Omental fat pad (tissue), 4 donors: ENCODE measurements at places on chromosomes 6 and 20. TPM values are rescaled to one million over a fixed set of nuclear protein-coding genes. Genes with fewer than 3 reads are reported as not detected.

BACH2 gene
- total RNA-seq = 4.9 TPM

FAM162B gene
- total RNA-seq = 8.2 TPM

SYNCRIP gene
- total RNA-seq = 64.6 TPM

MTFR2 gene
- 0.63 TPM for total RNA-seq

C6orf58 gene
- total RNA-seq = not detected

GFOD1 gene
- 78.2 TPM for total RNA-seq

CRISP3 gene
- total RNA-seq = not detected

TDRD6 gene
- total RNA-seq = 0.74 TPM

PRR18 gene
- 0.37 TPM for total RNA-seq

PPP1R16B gene
- total RNA-seq = 48.4 TPM

AIF1 gene
- total RNA-seq = 57.3 TPM

ZBTB46 gene
- total RNA-seq = 65.3 TPM

EZR gene
- 60.9 TPM for total RNA-seq

RAD21L1 gene
- total RNA-seq = not detected

MUC21 gene
- total RNA-seq = not detected

HLA-DQA1 gene
- total RNA-seq = 1.8 TPM

TRAM2 gene
- total RNA-seq = 28.3 TPM

OR12D3 gene
- not detected for total RNA-seq

SLCO4A1 gene
- 67.4 TPM for total RNA-seq

OOEP gene
- not detected for total RNA-seq

- no peak for DNase-seq
Measured at GRCh38 chr20:50295345-50295744, 104.7 kb downstream of the CEBPB start.

DNA sequence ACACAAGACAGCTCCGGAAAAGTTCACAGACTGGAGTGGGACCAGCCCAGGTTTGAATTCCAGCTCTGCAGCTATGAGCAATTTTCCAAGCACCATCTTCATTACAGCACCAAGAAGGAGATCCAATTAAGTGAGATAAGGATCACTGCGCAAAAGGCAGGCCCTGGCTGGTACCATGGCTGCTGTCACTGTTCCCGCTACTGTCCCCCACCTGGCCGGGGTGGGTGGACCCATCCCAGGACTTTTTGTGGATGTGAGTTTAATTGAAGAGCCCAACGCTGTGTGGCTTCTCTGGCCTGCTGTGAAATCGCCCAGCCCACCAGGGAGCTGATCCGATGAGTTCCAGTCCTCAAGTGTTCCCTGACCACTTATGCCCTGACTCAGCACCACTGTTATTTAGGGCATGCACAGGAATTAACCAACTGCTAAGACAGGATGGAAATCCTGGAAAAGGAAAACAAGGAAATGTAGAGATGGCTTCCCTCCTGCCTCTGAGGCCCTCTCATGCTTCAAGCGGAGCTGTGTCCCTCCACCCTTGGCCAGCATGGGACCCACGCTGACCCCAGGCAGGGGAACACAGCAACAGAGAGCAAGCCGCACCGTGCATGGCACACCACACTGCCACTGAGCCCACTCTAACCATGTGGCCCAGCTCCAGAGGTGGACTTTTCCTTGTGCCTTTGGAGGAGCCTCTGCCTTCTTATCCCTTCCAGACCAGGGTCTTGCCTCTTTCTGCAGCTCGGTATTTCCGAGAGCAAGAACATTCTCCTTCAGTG is 150.0 kb upstream of the CST7 start:
- no peak for DNase-seq

GRCh38 chr6:40346246-40346645 is 240.9 kb downstream of the LRFN2 start:
- DNase-seq = no peak

- DNase-seq = no peak
Measured at GRCh38 chr6:101936516-101936915, 543.0 kb downstream of the GRIK2 start.

DNA sequence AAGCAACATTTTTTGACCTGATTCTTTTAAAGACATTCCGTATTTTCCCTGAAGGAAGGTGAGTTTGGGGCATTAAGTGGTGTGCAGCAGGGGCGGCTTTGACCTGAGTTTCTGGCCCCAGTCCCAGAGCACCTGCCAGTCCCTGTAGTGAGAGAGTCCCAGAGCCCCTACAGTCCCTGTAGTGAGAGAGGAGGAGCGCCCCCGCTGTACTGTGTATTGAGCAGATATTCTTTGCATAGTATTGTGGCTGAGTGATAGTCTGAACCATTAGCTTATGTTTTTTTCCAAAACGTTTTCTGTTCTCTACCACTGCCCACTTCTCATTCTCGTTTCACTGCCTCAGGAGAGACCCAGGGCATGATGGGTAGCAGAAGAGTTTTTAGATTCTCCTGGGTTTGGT is 17.2 kb upstream of the SH3BGRL2 start:
- DNase-seq = no peak

DNA sequence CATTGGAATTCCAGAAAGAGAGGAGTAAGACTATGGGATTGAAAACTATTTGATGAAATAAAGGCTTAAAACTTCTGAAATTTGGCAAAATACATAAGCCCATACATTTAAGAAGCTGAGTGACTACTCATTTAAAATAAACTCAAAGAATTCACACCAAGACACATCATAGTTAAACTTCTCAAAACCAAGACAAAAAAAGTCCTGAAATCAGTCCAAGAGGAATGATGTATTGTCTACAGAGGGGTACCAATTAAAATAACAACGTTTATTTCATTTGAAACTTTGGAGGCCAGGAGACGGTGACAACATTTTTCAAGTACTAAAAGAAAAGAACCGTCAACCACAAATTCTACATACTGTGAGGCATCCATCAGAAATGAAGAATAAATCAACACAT is 841.4 kb upstream of the MAP3K7 start:
- no peak for DNase-seq

- no peak for DNase-seq
Measured at GRCh38 chr6:148273962-148274752, 68.5 kb upstream of the SASH1 start.

DNA sequence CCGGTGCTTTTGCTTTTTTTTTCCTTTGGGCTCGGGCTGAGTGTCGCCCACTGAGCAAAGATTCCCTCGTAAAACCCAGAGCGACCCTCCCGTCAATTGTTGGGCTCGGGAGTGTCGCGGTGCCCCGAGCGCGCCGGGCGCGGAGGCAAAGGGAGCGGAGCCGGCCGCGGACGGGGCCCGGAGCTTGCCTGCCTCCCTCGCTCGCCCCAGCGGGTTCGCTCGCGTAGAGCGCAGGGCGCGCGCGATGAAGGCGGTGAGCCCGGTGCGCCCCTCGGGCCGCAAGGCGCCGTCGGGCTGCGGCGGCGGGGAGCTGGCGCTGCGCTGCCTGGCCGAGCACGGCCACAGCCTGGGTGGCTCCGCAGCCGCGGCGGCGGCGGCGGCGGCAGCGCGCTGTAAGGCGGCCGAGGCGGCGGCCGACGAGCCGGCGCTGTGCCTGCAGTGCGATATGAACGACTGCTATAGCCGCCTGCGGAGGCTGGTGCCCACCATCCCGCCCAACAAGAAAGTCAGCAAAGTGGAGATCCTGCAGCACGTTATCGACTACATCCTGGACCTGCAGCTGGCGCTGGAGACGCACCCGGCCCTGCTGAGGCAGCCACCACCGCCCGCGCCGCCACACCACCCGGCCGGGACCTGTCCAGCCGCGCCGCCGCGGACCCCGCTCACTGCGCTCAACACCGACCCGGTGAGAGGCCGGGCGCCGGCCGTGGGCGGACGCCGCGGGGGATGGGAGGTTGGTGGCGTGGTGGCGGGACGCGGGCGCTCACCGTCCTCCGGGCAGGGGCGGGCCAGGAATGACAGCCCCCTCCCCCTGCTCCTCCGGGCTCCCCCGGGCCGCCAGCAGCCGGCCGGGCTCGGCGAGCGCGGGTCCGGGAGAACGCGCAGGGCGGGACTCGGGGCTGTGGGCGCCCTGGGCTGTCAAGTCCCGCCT is 606 bp downstream of the ID4 start:
- no peak for DNase-seq

DNA sequence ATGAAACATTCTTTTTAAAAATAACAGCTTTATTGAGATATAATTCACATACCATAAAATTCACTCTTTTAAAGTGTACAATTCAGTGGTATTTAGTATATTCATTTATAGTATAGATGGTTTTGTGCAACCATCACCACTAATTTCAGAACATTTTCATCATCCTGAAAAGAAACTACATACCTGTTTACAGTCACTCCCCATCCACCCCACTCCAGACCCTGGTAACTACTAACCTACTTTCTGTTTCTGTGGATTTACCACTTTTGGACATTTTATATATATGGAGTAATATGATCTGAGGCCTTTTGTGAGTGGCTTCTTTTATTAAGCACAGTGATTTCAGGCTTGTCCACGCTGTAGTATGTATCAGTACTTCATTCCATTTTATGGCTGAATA is 2.5 kb upstream of the TMEM217 start:
- no peak for DNase-seq

- DNase-seq = no peak
Measured at GRCh38 chr6:155782320-155782731, 326.7 kb upstream of the NOX3 start.

- no peak for DNase-seq
Measured at GRCh38 chr6:2247664-2248063, 2.3 kb upstream of the GMDS start.

DNA sequence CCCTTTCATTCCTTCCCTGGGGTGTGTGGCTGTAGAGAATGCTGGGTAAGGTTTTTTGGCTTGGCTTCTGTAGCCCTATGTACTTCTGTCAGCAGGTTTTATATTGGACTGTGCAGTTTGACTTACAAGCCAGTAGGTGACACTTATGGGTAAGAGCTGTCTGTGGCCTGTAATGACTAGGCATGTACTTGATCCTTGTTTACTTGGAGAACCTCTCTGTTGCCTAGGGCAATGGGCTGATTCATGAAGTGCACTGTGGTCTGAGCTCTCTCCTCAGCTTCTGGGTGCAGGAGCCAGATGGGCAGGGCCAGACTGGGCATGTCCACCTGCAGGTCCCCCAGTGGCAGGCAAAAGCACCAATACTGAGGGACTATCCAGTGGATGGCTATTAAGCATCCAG is 544.6 kb downstream of the ADGRB3 start:
- no peak for DNase-seq

DNA sequence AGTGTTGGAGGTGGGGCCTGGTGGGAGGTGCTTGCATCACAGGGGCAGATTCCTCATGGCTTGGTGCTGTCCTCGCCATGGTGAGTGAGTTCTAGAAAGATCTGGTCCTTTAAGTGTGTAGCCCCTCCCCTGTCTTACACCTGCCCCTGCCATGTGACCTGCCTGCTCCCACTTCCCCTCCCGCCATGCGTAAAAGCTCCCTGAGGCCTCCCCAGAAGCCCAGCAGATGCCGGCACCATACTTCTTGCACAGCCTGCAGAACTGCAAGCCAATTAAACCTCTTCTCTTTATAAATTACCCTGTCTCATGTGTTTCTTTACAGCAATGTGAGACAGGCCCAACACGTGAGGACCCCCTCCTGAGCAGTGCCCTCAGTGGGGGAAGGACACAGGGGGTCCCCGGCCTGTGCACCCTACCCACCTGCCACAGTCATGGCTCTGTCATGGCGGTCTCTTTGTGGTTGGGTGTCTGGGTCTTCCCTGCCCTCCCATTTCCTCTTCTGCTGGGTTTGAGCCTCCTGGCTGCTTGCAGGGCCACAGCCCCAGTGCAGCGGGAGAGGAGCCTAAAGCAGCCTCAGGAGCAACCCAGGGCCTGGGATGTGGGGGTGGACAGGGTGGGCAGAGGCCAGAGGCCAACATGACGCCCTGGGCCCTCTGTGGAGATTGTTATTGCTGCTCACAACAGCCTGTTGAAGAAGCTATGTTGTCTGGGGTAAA is 87.2 kb upstream of the QKI start:
- no peak for DNase-seq

- no peak for DNase-seq
Measured at GRCh38 chr6:13378669-13379590, 50.6 kb upstream of the TBC1D7 start.

- DNase-seq = no peak
Measured at GRCh38 chr6:49038294-49038822, 424.7 kb downstream of the MMUT start.

- DNase-seq = no peak
Measured at GRCh38 chr6:28330041-28330440, 5.9 kb downstream of the ZSCAN31 start.

GRCh38 chr6:53264337-53264736 is 84.4 kb downstream of the ELOVL5 start:
- DNase-seq = no peak

DNA sequence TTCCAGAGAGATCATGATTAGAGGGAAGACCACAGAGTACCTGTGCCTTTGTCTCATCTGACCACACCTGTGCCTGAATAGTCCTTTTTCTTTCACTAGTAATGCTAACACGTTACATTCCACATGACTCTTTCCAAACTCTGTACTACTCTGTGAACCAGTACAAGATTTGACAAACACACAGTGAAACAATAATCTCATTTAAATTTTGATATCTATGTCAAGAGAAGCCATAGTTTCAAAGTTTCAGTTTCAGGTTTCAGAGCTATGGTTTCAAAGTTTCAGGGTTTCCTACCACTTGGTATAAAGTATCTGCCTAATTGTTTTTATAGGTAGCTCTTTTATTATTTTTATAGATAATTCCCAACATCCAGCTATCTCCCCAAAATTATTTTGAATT is 62.0 kb upstream of the PHACTR2 start:
- DNase-seq = no peak

- DNase-seq = no peak
Measured at GRCh38 chr6:46255528-46255927, 84.7 kb upstream of the ENPP5 start.

DNA sequence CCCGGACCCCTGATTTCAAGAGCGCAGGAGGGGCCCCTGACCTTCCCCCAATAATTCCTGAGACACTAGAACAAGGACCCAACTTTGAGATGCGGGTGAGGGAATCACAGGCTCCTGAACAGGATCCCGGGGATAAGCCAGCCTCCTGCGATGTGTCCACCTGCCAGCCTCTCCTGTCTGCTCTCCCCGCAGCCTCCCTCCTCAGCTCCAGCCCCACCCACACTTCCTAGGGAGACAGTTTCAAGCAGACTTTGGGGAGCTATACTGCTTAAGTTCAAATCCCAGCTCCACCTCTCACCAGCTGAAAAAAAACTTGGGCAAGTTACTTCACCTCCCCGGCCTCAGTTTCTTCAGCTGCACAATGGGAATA is 50.8 kb downstream of the GRM4 start:
- DNase-seq = no peak
